ENCODE measurements at places on chromosomes 2 and 18.

- no peak for DNase-seq
These were observed 151.6 kb downstream of the GLI2 start for GRCh38 chr2:120887320-120887697.

DNA sequence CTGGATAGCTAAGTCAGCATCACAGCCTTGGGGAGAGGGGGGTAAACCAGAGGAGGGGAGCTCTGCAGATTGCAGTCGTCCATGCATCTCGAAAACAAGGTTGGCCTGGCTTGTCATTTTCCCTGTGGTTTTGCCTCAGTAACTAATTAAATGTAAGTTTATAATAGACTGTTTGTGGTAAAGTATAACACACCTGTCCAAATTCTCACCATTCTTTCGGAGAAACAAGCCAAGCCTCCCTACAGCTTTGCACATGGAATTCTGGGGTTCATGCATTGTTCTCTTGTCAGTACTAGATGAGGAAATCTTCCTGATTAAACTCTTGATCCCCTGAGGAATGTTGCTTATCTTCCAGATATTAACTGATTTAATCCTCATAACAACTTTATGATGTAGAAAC is 1065.2 kb upstream of the FAM98A start:
- no peak for DNase-seq

GRCh38 chr2:151973901-151974199 is 125.0 kb downstream of the CACNB4 start:
- DNase-seq: no peak

DNA sequence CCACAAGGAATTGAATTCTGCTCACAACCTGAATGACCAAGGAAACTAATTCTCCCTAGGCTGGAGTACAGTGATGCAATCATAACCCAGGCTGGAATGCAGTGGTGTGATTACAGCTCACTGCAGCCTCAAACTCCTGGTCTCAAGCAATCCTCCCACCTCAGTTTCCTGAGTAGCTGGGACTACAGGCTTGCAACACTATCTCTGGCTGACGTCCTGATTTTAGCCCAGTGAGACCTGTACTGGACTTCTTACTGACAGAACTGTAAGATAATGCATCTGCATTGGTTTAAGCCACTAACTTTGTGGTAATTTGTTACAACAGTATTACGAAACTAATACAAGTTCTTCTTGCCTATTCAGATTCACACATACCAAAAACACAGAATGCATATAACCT is 9.5 kb upstream of the KDSR start:
- no peak for DNase-seq

GRCh38 chr2:238141541-238142318 is 3.3 kb downstream of the KLHL30 start:
- DNase-seq: no peak

DNA sequence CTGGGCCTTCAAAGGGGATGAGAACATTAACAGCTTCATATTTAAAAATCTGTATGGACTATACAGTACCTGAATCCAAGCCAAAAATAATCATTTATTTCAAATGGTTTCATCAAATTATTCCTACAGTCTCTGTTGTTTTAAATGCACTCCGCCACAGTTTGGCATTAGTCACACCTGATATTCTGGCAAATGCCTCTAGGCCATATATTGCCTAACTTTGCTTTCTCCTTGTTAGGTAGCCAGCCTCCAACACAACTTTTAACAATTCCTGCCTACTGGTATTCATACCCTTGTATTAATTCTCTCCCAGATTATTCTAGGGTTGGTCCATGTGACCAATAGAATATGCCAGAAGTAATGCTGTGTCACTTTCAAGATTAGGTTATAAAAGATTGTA is 146.6 kb upstream of the FANCL start:
- no peak for DNase-seq

- no peak for DNase-seq
These were observed 37.4 kb downstream of the AFF3 start for GRCh38 chr2:100104718-100105677.

DNA sequence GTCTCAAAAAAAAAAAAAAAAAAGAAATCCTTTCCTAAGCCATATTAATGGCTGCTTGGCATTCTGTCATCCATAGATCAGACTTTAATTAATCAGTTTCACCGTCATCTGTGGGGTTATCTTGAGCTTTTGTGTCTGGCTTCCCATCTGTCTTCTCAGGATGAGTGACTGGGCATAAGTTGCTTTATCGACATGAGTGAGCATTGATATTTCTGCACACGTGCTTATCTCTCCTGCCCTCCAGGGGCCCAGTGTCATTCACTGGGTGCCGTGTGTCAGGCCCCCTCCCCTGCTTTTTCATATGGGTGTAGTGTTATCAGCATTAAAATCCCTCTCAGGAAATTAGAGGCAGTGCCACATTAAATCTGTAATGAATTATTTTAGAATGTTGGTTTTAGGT is 65.6 kb downstream of the SH3BP4 start:
- no peak for DNase-seq

DNA sequence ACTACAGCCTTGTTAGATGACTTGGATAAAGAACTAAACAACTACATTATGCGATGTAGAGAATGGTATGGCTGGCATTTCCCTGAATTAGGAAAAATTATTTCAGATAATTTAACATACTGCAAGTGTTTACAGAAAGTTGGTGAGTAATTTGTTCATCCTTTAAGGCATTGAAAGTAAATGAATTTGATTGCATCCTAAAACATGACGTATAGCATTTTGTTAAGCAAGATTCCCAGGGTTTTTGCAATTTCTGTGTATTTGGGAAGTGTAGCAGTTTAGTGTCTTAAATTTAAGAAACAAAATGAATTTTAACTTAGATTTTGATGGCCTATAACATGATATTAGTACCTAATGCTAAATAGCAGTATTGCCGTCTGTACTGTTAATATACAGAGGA is 24.8 kb downstream of the NOP58 start:
- no peak for DNase-seq

GRCh38 chr18:2179498-2180183 is 391.7 kb downstream of the METTL4 start:
- DNase-seq: no peak

DNA sequence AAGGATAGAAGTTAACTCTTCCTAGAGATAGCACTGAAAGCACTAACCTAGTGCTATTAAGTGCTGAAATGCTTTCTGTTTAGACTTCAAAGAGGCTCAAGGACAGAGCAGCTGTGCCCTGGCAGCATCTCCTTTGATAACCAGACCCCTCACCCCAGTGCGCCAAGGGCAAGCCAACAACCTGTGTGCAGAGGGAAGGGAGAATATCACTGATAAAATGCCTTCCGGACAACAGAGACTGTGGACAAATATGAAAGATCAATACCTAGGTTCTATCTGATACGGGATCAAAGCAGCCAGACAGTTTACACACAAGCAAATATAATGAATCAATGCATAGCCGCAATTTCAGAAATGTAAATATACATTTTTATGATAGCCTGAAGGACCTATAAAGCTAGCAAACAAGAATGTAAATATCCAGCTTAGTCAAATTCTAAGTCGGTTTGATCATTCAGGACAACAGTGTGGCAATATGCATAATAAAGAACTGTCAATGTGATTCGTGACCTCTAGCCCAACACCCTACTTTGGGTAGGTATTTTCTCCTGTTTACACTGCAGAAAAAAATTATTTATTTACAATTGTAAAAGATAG is 91.8 kb upstream of the RFX8 start:
- DNase-seq: no peak

GRCh38 chr2:16020389-16021008 is 80.1 kb downstream of the MYCN start:
- no peak for DNase-seq

- DNase-seq: no peak
These were observed 189.4 kb upstream of the ARL4C start for GRCh38 chr2:234686088-234686890.

DNA sequence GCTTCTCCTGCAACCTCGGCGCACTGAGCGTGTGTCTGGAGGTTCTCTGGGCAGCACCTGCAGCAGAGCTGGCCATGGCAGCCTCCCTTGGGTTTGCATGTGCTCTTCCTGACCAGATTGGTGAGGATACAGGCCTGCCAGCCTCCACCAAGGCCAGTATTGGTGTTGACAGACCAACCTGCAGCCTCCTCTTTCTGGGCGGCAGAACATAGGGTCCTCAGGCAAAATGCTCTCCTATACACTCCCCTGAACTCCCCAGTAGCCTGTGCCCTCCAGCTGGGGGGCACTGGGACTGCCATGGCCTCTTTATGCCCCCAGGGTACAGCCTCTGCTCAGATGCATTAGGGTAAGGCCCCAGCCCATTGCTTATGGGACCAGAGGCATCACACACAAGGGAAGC is 131.9 kb upstream of the SPRED2 start:
- no peak for DNase-seq

- DNase-seq: no peak
These were observed 36.5 kb downstream of the SEMA4F start for GRCh38 chr2:74690571-74690970.

- no peak for DNase-seq
These were observed 1.7 kb downstream of the NAT8 start for GRCh38 chr2:73640511-73640911.

GRCh38 chr18:35662293-35663062 is 80.9 kb downstream of the GALNT1 start:
- no peak for DNase-seq

DNA sequence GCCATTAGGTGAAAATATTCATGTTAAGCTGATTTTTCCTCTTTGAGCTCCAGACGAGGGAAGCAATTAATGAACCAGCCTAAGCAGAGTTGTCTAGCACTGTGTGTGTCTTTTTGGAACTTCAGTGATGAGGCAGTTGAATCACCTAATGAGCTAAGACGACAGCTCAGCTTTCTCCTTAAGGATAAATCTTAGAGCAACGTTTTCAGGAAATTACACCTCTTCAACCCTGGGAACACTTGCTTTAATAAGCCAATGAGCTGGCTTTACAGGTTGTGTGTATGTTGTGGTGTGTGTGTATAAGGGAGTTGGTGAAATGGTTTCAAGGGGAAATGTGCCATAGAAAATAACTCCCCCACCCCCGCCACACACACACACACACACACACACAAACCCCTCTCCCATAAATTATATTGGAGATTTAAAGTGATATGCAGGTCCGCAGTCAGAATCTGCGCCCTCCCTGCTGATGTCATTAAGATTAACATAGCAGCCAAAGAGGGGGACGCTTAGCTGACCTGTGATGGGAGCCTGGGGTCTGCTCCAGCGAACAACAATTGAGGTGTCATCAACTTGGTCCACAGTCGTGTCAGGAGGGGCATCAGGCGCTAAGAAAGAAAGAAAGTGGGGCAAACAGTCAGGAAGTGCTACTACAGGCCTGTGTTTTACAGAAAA is 28.1 kb downstream of the FN1 start:
- DNase-seq: no peak

DNA sequence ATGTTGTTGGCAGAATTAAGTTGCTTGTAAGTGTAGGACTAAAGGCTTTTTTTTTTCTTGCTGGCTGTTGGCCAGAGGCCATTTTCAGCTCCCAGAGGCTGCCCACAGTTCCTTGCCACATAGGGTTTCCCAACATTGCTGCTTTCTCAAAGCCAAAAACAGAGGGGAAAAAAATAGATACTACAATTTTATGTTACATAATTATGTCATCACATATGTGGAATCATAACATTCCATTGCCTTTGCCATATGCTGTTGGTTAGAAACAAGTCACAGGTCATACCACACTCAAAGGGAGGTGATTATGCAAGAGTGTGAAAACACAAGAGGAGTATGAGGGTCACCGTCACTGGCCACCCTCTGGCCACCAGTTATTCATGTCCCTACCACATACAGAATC is 154.5 kb downstream of the RTN4 start:
- DNase-seq: no peak

GRCh38 chr2:232628466-232629128 is 4.8 kb upstream of the EFHD1 start:
- no peak for DNase-seq

DNA sequence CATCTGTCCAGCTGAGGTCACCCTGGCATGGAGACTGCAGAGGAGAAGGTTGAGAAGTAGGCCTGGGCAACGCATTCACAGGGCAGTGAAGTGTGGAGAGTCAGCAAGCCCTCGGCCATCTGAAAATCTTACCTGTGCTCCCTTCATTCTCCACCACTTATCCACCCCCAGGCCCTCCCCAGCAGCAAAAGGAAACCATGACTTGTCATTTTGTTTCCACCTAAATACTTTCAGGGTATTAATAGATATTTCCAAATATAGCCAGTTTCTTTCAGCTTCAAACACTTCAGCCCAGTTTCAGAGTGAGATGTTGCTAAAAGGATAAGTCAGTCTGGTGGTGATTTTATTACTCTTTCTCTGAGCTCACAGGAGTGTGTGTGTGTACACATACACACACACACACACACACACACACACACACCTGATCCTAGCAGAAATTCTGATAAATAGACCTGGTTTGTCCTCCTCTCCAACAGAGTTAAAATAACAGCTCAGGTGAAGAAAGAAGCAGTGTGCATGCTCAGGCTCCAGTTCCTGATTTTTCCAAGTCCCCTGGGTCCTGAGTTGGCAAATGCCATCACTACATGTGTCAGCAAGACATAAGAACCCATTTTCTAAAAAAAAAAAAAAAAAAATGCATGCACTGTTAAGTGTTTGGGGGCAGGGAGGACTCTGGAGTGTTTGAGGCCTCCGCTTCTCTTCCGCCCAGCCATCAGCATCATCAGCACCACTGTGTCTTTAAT is 82.8 kb downstream of the LOXHD1 start:
- no peak for DNase-seq

- DNase-seq: no peak
These were observed 10.6 kb downstream of the MFSD6 start for GRCh38 chr2:190418727-190419126.

DNA sequence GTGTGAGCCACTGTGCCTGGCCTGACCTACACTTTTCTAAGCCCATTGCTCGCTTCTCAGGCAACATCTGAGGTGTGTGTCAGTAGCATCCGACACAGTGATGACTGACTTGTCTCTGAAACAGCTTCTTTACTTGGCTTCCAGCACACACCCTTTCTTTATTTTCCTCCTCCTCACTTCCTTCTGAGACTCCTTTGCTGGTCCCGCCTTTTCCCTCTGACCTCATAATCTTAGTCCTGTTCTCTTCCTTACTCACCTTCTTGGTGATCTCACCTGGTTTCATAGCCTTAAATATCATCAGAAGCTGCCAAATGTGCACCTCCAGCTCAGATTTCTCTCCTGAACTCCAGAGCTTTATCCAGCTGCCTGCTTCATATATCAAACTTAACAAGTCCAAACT is 66.6 kb upstream of the PELI1 start:
- DNase-seq: no peak

GRCh38 chr2:29157131-29157530 is 41.9 kb downstream of the CLIP4 start:
- no peak for DNase-seq

- DNase-seq: no peak
These were observed 43.2 kb downstream of the CYB5A start for GRCh38 chr18:74248595-74248994.

DNA sequence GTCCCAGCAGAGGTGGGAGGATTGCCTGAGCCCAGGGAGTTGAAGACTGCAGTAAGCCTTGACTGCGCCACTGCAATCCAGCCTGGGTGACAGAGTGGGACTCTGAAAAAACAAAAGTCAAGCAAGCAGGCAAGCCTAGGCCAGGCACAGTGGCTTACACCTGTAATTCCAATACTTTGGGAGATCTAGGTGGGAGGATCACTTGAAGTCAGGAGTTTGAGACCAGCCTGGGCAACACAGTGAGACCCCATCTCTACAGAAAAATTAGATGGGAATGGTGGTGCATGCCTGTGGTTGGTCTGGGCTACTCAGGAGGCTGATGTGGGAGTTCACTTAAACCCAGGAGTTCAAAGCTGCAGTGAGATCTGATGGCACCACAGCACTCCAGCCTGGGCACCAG is 28.6 kb downstream of the STARD7 start:
- no peak for DNase-seq

GRCh38 chr18:1480309-1480708 is 575.6 kb downstream of the ADCYAP1 start:
- no peak for DNase-seq
